ENCODE measurements at places on chromosomes 6 and 20.

- DNase-seq = no peak
Measured at GRCh38 chr6:159257846-159258245, 88.6 kb downstream of the FNDC1 start.

DNA sequence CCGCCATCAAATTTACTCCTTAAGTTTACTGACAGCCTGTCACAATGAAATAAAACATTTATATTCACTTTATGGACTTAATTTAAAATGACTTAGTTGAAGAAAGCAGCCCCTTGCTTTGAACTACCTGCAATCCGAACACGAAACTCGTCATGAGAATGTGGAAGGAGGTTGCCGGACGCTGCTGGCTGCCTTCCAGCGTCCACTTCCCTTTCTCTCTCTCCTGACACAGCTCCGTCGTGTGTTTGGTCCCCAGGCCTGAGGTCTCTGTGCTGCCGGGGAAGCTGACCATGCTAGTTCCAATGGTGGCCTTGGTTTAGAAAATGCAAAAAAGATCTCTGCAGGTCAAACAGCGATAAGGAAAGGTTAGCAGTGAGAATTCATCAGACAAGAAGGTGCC, 519.7 kb downstream of the CDH26 start:
- no peak for DNase-seq

DNA sequence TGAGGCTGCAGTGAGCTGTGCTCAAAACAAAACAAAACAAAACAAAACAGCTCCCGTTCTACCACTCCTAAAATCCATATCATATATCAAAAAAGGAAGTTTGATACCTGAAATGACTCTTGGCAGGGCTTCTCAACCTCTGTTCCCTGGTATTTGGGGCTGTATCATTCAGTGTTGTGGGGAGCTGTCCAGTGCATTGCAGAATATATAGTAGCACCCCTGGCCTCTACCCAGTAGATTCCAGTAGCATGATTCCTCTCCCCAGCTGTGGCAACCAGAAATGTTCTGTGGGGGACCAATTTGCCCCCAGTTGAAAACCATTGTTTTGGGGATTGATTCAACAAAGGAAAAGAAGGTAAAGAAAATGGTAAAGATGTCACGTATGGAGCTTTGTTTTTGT, 238.9 kb downstream of the PRL start:
- DNase-seq = no peak

DNA sequence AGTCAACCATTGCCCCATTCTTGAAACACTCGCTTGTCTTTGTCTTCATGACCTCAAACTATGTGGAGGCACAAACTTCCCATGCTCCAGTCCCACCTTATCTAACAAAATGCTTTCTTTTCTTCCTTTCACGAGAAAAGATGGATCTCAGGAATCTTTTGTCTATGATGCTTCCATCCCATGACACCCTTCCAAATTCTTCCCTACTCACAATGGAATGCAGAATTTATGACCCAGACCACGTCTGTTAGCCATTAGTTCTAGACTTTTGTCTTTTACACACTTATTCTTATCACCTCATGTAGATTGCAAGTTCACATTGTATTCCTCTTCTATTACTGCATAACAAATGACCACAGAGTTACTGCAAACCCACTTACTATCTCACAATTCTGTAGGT, 24.2 kb upstream of the LAMP5 start:
- no peak for DNase-seq

- no peak for DNase-seq
Measured at GRCh38 chr6:110389689-110390382, 25.5 kb downstream of the DDO start.

DNA sequence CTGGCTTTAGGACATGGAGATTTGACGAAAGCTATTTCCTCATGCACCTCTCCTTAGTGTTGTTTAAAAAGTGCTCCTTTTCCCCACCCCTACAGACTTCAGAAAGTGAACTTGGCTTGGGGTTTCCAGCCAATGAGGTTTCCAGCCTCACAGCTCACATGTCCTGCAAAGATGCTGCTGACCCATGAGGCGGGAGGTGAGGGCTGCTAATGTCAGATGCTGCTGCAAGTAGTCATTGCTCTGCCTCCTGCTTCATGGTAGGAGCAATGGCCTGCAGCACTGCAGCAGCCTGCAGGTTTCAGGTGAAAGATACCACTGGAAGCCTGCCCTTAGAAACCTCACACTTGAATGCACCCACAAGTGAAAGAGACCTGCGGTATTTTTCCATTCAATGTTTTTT, 112.8 kb downstream of the LAMP5 start:
- no peak for DNase-seq

- DNase-seq = no peak
Measured at GRCh38 chr20:39518654-39519053, 556.5 kb downstream of the DHX35 start.

DNA sequence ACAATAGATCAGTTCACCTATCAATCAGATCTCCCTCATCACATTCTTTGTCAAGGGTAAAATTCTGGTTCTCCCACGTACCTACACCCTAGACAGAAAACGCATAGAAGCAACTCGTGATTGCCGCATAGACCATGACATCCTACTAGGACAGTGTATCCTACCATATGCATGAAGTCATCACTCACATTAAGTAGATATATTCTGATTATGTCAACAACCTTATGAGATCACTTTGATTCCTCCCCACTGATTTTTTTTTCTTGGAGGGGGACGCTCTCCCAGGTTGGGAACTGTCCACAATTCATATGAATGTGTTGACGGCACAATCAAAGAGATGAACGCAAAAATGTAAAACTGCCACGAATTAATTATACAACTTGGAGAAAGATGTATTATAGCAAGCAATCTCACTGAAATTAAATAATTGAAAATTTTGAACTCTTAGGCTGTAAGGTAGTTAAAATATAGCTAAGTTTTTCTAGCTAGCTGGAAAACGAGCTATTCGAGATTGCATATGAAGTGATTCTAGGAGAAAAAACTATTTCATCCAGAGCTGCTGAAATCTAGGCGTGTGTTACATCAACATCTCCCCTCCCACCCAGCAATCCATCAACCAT, 82.5 kb upstream of the CCDC28A start:
- no peak for DNase-seq

GRCh38 chr6:89970609-89971337, 76.5 kb downstream of the GJA10 start:
- DNase-seq = peak; percentile 58

DNA sequence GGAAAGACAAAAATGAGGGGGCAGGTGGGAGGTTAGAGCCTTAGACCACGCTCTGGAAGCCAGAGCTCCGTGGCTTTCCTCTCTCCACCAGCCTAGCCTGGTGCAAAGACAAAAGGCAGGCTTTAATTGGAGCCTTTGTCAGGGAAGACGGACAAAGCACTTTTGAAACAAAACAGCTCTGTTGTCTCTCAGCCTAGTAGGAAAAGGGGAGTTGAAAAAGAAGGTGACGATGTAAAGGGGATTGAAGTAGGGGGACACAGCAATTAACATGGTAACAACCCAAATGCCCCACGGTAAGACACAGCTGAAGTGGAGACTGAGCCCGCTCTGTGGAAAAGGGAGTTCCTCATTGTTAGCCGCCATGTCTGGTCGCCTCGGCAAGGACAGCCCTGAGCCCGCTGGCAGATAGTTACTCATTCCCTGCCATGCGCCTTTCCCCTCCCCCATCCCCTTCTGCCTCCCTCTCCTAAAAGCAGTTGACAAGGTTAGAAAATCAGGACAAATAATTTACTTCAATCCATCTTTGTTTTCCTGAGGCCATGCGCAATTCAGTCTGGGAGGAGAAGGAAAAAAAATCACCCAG, 93.0 kb downstream of the TCP11 start:
- DNase-seq = no peak

- no peak for DNase-seq
Measured at GRCh38 chr6:63661769-63662168, 26.2 kb downstream of the PHF3 start.

GRCh38 chr6:99614430-99615186, 8.0 kb downstream of the PRDM13 start:
- no peak for DNase-seq

GRCh38 chr6:111721753-111722154, 116.1 kb upstream of the TRAF3IP2 start:
- DNase-seq = no peak

- DNase-seq = peak; percentile 56
Measured at GRCh38 chr6:157790548-157791160, 32.4 kb upstream of the SNX9 start.

DNA sequence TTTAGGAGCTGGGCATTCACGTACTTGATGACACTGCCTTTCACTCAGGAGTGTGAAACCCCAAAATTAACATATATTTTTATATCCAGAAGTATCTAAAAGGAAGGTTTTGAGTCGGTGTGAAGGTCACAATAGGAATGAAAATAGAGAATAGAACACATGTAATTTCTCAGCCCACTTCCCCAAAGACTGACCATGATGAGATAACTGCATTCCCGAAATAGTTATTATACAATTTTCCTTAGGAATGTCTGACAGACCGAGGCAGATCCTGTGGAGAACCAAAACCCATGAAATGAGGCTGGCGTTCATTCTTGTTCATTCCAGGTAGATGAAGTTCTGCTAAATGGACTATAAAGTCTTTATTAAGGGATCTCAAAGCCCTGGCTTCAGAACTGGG, 10.3 kb downstream of the NSFL1C start:
- DNase-seq = peak; percentile 75

- DNase-seq = peak; percentile 46
Measured at GRCh38 chr6:92779746-92780145, 639.6 kb downstream of the EPHA7 start.

DNA sequence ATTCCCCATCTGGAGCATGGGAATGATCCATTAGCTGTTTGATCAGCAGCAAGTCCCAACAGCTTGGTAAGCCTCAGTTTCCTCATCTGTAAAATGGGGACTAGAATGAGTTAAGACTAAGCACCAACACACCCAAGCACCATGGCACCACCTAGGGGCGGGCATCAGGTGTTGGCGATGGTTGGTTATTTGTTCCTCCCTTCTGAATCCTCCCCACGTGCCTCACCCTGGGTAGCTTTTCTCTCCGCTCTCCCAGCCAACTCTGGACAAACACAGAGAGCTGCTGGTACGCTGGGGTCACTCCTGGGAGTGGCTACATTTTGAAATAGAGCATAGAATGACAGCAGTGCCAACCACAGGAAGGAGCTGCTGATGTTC, 13.3 kb upstream of the ITPR3 start:
- DNase-seq = no peak

DNA sequence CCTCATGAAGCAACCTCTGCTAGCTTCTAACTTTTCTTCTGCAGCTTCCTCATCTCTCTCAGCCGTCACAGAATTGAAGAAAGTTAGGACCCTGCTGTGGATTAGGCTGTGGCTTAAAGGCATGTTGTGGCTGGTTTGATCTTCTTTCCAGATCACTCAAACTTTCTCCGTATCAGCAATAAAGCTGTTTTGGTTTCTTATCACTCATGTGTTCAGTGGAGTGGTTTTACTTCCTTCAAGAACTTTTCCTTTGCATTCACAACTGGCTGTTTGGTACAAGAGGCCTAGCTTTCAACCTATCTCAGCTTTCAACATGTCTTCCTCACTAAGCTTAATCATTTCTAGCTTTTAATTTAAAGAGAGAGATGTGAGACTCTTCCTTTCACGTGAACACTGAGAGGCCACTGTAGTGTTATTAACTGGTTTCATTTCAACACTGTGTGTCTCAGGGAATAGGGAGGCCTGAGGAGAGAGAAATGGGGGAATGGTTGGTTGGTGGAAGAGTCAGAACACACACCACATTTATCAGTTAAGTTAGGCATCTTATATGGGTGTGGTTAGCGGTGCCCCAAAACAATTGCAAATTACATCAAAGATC, 17.2 kb downstream of the ZSCAN23 start:
- no peak for DNase-seq

GRCh38 chr6:18308070-18308735, 43.9 kb upstream of the DEK start:
- peak; percentile 40 for DNase-seq

GRCh38 chr20:17863577-17864292, 104.9 kb downstream of the SNX5 start:
- DNase-seq = no peak

DNA sequence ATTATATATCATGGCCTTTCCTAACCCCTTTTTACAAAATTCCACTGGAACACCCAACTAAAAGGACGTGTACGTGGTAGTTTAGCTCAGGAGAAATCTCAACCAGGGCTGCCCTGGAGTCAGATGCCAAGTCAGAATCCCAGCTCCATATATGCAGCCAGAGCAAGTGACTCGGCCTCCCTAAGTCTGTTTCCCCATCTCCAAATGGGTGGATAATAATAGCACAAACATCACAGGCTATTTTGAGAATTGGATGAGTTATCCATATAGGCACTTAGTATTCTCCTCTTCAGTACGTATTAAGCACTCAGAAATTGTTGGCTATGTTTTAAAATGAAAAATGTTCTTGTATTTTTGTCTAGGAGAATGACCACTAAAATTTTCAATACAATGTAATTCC, 481.5 kb downstream of the CD109 start:
- DNase-seq = no peak

DNA sequence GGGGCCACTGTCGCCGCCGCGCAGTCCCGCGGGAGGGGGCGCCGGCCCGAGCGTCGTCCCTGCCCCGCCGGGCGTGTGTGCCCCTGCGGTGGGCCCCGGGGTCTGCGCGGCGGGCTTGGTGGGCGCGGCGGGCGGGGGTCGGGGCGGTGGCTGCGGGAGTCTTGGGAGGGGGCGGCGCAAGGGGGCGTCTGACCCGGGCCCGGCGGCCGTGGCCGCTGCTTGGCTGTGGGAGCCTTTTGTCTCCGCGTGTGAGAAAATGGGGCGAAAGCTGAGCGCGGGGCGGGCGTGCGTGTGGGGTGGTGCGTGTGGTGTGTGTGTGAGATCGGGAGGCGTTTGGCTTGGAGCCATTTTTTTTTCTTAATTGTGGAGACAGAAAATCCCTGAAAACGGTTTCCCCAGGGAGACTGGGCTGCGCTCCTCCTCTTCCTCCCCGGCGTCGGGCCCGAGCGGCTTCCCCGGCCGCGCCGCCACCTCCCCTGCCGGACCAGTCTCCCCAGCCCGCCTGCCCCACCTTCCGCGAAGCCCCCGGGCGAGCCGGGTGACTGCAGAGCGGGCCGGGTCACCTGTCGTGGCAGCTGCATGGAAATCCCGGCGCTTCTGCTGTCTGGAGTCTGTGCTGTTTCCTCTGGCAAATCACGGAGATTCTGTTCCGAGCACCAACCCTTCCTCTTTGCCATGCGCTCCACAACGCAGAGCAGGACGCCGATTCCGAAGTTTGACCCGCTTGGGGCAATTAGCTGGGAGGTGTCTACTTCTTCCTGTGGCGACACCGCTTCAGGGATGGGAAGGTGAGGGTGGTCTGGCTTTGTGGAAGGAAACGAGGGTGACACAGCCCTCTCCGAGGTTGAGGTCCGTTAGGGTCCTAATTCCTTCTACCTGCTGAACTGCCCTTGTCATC, 64.4 kb downstream of the GTF2H5 start:
- DNase-seq = no peak
